Vagina (tissue), 2 donors: ENCODE measurements at places on chromosomes 2 and 18. TPM values are rescaled to one million over a fixed set of nuclear protein-coding genes. Genes with fewer than 3 reads are reported as not detected.

The NETO1 gene
- total RNA-seq = not detected

The MORN2 gene
- total RNA-seq = 10.3 TPM

The PXDN gene
- total RNA-seq = 33.6 TPM

The WNT6 gene
- total RNA-seq = 2.0 TPM

The IL1RN gene
- total RNA-seq = 253 TPM

The SH3RF3 gene
- total RNA-seq = 10.8 TPM

The TTR gene
- not detected for total RNA-seq

The PLGLB1 gene
- 2.2 TPM for total RNA-seq

The TGIF1 gene
- 60.9 TPM for total RNA-seq

The TUBB8B gene
- total RNA-seq = 1.7 TPM

The EGR4 gene
- not detected for total RNA-seq

The ALPG gene
- total RNA-seq = not detected

The CTAGE1 gene
- not detected for total RNA-seq

The SCN9A gene
- total RNA-seq = 4.9 TPM

The CMPK2 gene
- total RNA-seq = 5.6 TPM

The MOCOS gene
- 2.2 TPM for total RNA-seq

The FSIP2 gene
- 1.2 TPM for total RNA-seq

The COL6A3 gene
- total RNA-seq = 315 TPM

The TLX2 gene
- 6.6 TPM for total RNA-seq

The NXPH2 gene
- not detected for total RNA-seq

The SULT1C3 gene
- not detected for total RNA-seq

The LYPD6 gene
- 0.25 TPM for total RNA-seq

The RGPD3 gene
- total RNA-seq = 0.25 TPM

The CCDC195 gene
- not detected for total RNA-seq

The KIAA2012 gene
- total RNA-seq = not detected

The NEURL3 gene
- total RNA-seq = 2.5 TPM

The ARHGAP15 gene
- 9.1 TPM for total RNA-seq

The DPP10 gene
- not detected for total RNA-seq

The CFAP221 gene
- 3.9 TPM for total RNA-seq

The DSG3 gene
- total RNA-seq = 192 TPM

The MOGAT1 gene
- not detected for total RNA-seq

The GNAL gene
- 23.3 TPM for total RNA-seq

The SPC25 gene
- not detected for total RNA-seq

The SLC35F6 gene
- 40.8 TPM for total RNA-seq

The FAP gene
- 4.2 TPM for total RNA-seq
